ENCODE measurements at places on chromosomes 5 and 9.
A peak's percentile ranks its signal among the peaks of the same experiment; 100 is the strongest.

- peak; percentile 23 for DNase-seq
Measured at GRCh38 chr9:96136992-96137670, 164.8 kb downstream of the HSD17B3 start.

- DNase-seq, result no peak
Measured at GRCh38 chr5:144195448-144195847, 24.8 kb downstream of the KCTD16 start.

DNA sequence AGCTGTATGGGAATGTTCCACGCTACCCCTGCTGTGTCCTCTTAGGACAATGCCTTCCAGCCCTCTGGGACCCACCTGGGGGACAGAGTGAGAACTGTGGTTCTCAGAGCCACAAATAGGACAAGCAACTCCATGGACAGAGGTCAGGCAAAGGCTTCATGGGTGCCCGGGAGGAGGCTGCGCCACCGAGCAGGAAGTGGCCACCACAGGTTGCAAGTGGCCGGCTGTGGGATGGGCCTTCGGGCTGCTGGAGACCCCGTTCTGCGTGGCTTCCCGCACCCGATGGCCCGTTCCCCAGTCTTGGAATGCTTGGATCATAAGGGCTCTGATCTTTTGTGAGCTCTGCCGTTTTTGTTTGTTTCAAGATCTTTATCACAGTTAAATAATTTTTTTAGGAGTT, 118.8 kb downstream of the BOD1 start:
- DNase-seq, result no peak

GRCh38 chr9:2022560-2022959, 7.4 kb downstream of the SMARCA2 start:
- DNase-seq, result no peak

DNA sequence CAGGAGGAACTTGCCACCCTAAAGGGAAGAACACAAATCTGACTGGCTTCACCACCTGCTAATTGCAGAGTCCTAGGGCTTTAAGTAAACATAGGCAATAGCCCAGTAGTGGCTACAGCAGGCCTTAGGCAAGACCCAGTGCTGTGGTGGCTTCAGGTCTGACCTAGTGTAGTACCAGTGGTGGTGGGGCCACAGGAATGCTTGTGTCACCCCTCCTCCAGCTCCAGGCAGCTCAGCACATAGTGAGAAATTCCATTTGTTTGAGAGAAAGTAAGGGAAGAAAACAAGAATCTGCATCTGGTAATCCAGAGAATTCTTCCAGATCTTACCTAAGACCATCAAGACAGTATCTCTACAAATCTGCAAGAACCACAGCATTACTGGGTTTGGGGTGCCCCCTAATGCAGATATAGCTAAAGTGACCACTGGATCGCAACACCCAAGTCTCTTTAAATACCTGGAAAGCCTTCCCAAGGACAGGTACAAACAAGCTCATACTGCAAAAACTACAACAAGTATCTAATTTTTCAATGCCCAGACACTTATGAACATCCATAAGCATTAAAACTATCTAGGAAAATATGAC, 102.6 kb upstream of the TRPM3 start:
- no peak for DNase-seq

DNA sequence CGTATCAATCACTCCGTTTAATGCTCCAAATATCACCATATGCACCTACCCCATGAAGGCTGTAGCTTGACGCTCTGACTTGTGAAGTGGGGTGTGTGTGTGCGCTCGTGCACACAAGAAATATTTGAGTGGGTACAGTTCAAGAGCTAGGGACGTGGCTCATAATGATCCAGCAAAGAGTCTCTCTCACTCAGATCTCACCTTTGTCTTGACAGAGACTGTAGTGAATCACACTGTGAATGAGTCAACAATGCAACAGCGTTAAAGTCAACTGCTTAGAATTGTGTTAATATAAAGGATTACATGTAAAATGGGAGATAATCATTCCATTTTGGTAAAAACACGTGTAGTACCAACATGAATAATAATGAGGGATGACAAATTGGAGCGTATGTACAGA, 119.4 kb downstream of the MED27 start:
- DNase-seq, result no peak
